ENCODE measurements at places on chromosomes 12 and 14. TPM values are rescaled to one million over a fixed set of nuclear protein-coding genes. Genes with fewer than 3 reads are reported as not detected.

ASCL1 gene
- not detected for polyA plus RNA-seq

SYNJ2BP gene
- polyA plus RNA-seq = 29.9 TPM

RPGRIP1 gene
- not detected for polyA plus RNA-seq

CCDC91 gene
- 17.5 TPM for polyA plus RNA-seq

CRIP1 gene
- polyA plus RNA-seq = 272 TPM

KLHL28 gene
- polyA plus RNA-seq = 1.6 TPM

FAM181A gene
- polyA plus RNA-seq = not detected

AQP2 gene
- 666 TPM for polyA plus RNA-seq

FAIM2 gene
- 1.3 TPM for polyA plus RNA-seq

SYT1 gene
- 0.69 TPM for polyA plus RNA-seq

Measured in kidney (tissue), 22 donors.